ENCODE measurements at places on chromosomes 1 and 21.

GRCh38 chr1:10726355-10726754 lies 70.1 kb downstream of the CASZ1 start:
- no peak for DNase-seq

- no peak for DNase-seq
Observed at GRCh38 chr1:43620956-43621355, 29.0 kb upstream of the KDM4A start.

DNA sequence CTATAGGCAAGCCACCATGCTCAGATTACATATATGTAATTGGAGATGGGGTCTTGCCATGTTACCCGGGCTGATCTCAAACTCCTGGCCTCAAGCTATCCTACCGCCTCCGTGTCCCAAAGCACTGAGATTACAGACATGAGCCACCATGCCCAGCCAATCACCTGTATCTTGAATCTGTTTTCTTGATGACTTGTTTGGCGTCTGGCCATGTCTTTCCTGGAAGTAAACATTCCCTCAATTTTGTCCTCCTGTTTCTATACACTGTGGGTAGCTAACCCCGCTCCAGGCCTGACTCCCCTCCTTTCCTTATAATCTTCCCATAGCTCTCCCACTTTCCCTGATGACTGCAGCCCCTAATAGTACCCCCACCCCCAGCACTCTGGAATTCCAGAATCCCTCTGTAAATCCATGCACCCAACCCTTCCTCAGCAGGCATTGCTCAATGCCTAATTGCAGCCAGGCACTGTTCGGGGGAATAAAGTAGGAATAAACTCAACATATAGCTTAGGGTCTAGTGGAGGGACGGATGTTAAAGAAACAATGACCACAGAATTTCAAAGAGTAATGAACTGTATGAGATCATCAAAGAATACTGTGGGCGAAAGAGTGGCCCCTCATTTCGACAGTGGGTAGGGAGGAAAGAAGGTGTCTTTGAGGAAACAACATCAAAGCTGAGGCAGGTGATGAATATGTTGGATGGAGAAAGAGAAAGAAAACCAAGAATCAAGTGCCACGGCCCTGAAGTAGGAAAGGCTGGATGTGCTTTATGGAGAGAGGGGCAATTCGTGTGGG lies 161.5 kb downstream of the ADSS2 start:
- peak; percentile 31 for DNase-seq

- no peak for DNase-seq
Observed at GRCh38 chr1:160567858-160568682, 11.2 kb downstream of the CD84 start.

GRCh38 chr1:71785000-71785399 lies 497.3 kb downstream of the NEGR1 start:
- DNase-seq, result no peak

- peak; percentile 89 for DNase-seq
Observed at GRCh38 chr1:104238991-104239390, 489.3 kb downstream of the AMY1C start.

DNA sequence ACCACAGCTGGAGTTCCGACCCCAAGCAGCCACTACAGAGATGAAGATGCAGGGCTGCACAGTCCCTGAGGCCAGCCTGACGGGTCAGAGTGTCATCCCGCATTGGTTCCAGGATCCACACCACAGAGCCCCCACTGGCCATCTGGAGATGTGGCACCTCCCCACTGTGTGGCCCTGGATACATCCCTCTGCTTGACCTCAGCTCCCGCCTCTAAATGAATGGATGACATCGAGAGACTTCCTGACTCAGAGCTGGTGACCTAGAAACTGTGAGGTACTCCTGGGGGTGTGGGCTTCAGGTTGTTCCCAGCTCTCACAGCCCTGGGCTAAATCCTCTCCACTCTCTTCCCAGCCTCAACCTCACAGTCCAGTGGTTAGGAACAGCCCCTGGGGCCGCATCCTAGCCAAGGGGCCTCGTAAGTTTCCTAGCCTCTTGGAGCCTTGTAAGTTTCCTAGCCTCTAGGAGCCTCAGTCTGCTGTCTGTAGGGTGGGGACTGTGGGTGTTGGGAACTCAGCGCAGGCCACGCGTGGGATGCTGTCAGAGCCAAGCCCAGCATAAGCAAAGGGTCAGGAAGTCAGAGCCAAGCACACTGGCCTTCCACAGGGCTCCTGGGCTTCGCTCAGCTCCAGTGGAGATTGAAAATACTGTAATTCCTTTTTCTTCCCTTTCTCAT lies 87.5 kb upstream of the RUNX3 start:
- DNase-seq, result no peak

DNA sequence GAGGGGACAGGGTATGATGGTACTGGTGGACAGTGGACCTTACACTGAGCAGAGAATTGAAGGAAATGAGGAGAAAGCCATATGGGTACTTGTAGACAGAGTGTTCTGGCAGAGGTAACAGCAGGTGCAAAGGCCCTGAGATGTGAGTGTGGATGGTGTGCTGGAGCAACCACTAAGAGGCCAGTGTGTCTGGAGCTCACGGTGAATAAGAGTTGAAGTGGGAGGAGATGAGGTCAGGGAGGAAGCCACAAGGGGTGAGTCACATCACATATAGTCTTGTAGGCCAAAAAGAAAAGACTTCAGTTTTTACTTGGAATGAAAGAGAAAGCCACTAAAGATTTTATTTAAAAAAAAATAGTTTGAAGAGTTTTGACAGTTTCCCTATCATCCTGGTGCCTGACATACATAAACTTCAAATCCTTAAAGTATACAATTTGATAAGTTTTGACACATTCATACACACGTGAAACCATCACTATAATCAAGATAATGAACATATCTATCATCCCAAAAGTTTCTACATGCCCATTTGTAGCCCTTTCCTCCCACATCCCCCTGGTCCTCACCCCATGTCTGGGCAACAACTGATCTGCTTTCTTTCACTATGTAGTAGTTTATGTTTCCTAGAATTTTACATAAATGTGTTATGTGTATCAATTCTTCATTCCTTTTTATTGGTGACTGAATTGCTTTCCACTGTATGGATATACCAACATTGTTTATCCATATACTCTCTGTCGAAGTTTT lies 148.4 kb downstream of the GPATCH2 start:
- DNase-seq, result no peak

DNA sequence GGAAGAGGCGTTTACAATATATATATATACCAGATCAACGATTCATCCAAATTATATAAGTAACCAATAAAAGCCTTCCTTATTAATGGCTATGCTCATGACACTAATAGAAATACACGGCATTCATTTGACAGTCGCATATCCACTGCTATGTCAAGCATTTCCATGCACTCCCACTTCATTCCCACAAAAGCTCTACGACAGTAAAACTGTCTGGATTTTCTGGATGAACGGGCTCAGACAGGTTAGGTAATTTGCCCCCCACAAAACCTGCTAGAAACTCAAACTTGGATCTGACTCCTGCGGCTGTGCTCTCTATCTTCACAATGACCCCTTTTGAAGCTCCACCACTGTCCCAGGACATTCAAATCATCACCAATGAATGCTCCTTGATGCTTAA lies 11.4 kb downstream of the DNAJC11 start:
- DNase-seq, result no peak

DNA sequence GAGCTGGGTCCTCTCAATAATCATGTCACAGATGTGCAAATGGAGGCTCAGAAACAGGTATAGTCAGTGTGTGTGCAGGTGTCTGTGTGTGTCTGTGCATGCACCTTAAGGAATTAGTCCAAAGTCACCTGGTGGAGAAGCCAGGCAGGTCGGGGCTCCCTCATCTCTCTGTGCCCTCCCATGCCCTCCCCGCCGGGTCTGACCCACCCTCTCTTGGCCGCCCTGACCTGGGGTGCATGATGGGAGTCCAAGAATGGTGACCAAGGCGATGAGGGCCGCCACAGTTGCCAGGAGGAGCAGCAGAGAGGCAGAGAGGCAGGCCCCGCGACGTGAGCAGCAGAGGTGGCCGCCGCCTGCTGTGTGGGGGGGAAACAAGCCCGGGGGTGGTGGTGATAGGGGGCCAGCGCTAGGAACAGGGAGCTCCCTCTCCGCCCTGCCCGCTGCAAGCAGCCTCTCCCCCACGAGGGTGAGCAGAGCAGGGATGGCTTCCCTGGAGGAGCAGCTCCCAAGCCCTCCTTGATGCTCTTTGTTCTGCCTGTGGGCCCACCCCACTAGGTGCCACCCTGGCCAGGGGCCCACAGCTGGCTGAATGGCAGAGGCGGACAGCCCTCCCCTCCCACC lies 3.9 kb downstream of the LDLRAD1 start:
- no peak for DNase-seq

- DNase-seq, result peak; percentile 90
Observed at GRCh38 chr1:199452627-199453026, 574.9 kb upstream of the NR5A2 start.

DNA sequence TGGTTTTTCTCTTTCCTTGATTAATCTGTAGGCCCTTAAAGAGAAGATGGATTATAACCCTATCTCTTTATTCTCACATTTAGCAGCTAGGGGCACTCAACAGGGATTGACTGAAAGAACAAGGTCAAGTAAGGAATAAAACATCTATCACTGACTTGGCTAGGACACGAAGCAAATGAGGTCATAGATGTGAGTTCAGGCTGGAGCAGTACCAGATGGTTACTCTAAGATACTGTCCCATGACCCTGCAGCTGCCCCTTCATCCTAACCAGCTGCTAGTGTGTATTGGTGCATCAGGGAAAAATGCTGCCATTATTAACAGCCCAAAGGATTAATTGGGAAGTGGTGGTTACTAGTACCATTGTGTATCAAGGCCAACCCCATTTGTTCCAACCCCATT lies 221.9 kb downstream of the CTH start:
- peak; percentile 1 for DNase-seq
